ENCODE measurements at places on chromosomes 13 and 19.
A peak's percentile ranks its signal among the peaks of the same experiment; 100 is the strongest.

DNA sequence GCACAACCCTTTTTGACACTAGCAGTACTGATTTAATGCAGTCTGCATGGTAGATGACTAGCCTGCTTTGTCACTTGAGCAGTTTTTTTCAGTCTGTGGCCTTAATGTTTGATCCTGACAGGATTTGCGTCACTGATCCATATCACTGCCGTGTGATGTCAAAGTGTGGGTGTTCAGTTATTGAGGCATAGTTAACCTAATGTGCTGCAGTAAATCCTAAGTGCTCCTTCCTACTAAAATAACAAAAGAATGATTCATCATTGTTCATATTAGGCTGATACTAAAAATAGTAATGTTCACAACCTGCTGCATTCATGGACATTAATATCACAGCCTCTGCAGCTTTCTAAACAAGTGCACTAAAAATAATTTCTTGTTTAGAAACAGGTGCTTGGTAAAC, 121.9 kb upstream of the MLNR start:
- DNase-seq: no peak

DNA sequence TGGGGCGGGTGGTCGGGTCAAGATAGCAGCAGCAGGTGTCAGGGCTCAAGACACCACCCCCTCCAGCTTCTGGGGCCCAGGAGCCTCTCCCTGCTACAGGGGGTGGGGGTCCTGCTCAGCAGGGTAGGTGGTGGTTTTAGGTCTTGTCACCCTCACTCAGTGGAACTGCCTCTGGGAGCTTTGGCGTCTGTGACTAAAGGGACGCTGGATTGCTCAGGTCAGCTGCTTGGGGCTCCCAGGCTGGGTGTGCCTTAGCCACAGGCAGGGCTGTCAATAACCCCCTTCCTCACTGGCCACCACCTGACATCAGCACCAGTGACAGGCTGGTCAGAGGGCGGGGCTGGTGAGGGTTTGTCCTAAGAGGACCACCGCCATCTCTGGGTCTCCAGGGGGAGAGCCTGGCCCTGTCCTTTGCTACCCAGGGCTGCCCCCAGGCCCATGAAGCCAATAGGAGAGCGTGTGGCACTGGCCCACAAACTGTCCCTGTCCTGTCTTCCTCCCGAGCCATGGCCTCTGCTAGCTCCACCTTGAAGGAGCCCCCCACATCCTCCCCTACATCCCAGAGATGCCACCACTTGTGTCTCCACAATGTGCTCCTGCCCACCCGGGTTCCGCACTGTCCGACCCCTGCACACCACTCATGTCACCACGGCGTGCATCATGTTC, 36.4 kb downstream of the MAU2 start:
- DNase-seq: no peak

DNA sequence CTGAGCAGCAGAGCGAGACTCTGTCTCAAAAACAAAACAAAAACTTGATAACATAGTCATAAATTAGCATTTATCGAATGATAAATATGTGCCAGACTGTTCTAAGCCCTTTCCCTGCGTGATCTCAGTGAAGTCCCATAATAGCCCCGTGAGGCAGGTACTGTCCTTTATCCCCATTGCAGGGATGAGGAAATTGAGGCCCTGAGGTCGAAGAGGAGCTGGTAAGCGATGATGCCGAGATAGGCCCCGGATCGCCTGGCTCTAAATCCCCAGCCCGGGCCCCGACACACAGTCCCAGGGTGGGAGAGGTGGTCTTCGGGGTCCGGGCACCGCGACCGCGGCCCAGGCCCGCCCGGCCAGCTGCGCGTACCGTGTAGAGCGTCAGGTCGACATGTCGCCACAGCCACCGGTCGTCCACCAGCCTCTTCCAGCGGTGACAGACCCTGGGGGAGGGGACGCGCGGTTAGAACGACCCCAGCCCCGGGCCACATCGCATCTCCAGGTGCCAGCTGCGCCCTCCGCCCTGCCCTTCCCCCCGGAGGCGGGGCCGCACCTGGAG, 625 bp downstream of the FBXL12 start:
- DNase-seq: no peak

DNA sequence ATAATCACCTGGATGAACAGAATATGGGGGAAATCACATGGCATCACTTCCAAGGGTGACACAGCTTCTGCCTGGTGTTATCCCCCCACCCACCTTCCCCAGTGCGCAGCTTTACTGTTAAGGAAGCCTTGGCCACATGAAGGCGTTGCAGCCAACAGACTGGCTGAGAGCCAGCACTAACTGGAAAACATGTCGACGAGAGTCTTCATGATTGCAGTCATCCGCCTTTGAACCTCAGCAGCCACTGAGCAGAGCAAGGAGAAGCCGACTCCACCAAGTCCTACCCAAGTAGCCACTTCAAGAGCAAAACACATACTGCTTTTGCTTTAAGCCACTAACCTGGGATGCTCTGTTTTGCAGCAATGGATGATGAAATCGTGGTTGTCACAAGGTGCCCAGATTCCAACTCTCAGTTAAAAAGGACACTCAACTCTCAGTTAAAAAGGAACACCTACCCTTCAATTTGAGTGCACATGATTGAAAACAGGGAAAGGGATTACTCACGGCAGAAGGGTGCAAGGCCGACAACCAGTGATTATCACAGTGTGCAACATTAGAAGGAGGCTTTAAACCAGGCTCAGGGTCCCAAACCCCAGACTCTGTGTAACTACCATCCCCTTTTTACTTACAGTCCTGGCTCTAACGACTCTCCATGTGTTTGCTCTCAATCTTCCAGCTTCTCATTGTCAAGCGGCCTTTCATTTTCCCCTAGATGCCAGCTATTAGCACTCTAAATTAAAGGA, 149.1 kb downstream of the KLF12 start:
- peak; percentile 88 for DNase-seq

DNA sequence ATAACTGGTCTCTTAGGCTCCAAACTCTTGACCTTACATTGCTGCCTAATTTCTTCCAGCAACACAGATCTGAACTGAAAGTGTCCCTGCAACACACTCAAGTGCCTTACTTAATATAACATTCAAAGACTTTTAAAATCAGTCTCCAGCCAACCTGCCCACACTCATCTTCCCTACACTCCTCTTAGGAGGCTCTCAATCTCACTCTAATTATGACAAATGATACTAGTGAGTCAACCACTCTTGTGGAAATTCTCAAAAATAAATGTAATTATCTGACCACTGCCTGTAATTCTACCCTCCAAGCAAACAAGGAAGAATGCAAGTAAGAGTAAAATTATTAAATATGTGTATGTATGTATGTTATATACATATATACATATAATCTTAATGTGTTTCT, 348.1 kb upstream of the MIR17HG start:
- DNase-seq: no peak

GRCh38 chr19:17302391-17303166, 646 bp downstream of the ABHD8 start:
- DNase-seq: no peak

GRCh38 chr19:27767234-27767633, 1445.7 kb downstream of the UQCRFS1 start:
- no peak for DNase-seq

DNA sequence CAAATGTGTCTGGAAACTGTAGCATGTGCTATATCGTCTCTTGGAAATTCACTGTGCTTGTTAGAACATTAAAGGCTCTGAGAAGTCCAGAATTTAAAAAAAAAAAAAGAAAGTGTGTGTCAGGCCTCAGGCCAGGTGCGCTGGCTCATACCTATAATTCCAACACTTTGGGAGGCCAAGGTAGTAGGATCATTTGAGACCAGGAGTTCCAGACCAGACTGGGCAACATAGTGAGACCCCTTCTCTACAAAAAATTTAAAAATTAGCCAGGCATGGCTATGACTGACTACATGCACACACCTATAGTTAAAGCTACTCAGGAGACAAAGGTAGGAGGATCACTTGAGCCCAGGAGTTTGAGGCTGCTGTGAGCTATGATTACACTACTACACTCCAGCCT, 4.9 kb downstream of the HNRNPUL1 start:
- DNase-seq: no peak

DNA sequence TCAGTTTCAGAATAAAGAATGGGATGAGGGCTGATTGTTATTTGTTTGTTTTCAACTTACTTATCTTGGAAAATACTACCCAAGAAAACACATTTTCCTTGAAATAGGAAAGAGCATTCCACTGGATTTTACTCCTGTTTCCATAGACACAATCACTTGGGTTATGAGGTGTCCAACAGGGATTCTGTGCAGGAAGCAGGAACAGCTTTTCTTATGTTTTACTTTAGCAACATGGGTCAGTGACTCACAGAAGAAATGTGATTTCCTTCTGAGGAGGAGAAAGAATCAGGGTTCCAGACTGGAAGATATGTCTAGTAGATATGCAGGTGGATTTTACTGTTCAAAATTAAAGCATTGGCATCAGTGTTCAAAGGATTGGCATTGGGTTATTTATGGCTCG, 180.8 kb upstream of the GPC6 start:
- DNase-seq: no peak

GRCh38 chr19:33390908-33391630, 17.6 kb downstream of the CEBPG start:
- DNase-seq: no peak

GRCh38 chr13:28464861-28465460, 30.0 kb downstream of the FLT1 start:
- DNase-seq: no peak

- no peak for DNase-seq
Measured at GRCh38 chr13:32408296-32409000, 19.5 kb downstream of the N4BP2L1 start.

- no peak for DNase-seq
Measured at GRCh38 chr13:50228527-50228926, 213.3 kb downstream of the KCNRG start.

DNA sequence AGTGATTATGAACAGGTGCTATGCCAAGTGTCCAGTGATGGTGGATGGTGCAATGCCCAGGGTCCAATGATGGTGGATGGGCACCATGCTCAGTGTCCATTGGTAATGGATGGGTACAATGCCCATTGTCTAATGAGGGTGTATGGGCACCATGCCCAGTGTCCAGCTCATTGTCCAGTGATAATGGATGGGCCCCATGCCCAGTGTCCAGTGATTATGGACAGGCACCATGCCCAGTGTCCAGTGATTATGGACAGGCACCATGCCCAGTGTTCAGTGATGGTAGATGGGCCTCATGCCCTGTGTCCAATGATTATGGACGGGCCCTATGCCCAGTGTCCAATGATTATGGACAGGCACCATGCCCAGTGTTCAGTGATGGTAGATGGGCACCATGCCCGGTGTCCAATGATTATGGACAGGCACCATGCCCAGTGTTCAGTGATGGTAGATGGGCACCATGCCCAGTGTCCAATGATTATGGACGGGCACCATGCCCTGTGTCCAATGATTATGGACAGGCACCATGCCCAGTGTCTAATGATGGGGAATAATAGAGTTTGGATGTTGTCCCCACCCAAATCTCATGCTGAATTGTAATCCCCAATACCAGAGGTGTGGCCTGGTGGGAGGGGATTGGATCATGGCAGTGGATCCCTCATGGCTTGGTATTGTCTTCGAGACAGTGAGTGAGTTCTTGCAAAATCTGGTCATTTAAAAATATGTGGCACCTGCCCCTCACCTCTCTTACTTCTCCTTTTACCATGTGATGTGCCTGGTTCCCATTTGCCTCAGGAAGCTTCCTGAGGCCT, 87.8 kb downstream of the ANKRD10 start:
- DNase-seq: no peak

- no peak for DNase-seq
Measured at GRCh38 chr13:24179486-24179850, 18.9 kb downstream of the SPATA13 start.

DNA sequence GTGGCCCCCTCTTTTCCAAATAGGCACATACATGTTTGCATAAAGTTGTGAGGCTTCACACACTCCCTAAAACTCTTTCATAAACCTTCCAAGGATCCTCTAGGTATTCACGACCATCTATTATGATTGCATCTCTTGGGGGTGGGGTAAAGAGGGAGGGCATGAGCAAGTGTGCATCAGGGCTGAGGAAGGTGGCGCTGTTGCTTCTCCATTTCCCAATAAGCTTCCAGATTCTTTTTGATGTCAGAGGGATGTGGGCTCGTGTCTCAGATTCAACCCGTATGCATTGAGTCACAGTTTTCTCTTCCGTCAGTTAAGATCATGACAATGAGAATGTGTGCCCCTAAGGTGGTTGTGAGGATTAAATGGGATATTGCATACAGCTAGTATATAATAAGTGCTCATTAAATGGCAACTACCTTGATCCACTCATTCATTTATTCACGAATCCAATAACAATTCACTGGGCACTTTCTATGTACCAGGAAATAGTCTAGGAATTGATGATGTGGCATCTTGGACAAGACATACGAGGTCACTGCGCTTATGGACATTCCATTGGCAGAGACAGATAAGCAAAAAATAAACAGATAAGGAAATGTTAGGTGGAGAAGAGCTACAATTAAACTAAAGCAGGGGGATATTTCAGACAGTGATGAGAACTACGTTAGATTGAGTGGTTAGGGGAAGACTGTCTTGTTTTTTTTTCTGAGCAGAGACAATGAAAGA, 10.3 kb downstream of the CYP2B6 start:
- no peak for DNase-seq

DNA sequence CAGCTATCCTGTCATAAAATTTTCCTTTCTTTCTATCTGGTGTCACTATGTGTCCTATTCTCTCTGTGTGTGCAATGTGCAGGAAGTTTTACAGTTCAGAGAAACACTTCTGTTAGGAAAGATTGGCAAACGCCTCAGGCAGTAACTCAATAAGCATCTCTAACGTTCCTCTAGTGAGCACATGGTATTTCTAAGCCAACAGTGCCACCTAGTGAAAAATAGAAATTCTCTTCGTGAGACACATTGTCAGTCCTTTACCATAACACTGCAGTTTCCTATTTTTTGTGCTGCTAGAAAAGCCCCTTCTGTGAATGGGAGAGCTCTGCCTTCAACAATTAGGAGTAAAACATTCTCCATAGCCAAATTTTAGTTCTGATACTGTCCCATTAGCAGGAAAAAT, 50.7 kb downstream of the ZNF723 start:
- no peak for DNase-seq

- DNase-seq: no peak
Measured at GRCh38 chr19:34960940-34961679, 2.9 kb downstream of the ZNF792 start.

GRCh38 chr13:35906636-35907035, 224.5 kb downstream of the DCLK1 start:
- no peak for DNase-seq

DNA sequence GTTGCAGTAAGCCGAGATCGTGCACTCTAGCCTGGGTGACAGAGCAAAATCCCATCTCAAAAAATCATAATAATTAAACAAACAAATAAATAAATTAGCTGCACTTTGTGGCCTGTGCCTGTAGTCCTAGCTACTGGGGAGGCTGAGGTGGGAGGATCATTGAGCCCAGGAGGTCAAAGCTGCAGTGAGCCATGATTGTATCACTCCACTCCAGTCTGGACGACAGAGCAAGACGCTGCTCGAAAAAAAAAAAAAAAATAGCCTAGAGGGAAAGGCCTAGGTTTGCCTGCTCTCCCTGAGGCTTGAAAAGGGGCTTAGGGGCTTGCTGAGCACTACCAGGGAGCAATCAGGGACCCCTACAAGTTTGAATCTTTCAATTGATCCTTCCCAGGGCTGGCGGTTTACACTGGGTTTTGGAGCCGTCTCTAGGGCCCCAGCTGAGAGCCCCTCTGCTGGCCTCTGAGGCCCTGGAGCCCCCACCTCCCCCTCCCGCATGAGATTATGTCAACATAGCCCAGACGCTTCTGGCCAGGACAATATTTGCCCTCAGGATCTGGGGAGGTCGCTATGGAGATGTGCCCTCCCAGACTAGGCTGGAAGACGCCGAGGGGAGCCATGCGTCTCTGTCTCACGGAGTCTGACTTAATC, 10.4 kb upstream of the GIPR start:
- no peak for DNase-seq

GRCh38 chr19:19642506-19643157, 825 bp downstream of the GMIP start:
- no peak for DNase-seq
